Activated CD8-positive, alpha-beta memory T cell treated with anti-CD3 and anti-CD28 coated beads for 48 hours (primary cell): ENCODE measurements at places on chromosomes 6 and 20.
A peak's percentile ranks its signal among the peaks of the same experiment; 100 is the strongest.

- no peak for DNase-seq
Measured at GRCh38 chr6:134146268-134147033, 94.0 kb upstream of the SLC2A12 start.

GRCh38 chr6:158290040-158290439, 22.2 kb upstream of the TULP4 start:
- DNase-seq: no peak

- peak; percentile 60 for DNase-seq
Measured at GRCh38 chr20:36644032-36644705, 1.8 kb downstream of the SLA2 start.

- peak; percentile 3 for DNase-seq
Measured at GRCh38 chr6:46491628-46492547, 639 bp upstream of the RCAN2 start.

DNA sequence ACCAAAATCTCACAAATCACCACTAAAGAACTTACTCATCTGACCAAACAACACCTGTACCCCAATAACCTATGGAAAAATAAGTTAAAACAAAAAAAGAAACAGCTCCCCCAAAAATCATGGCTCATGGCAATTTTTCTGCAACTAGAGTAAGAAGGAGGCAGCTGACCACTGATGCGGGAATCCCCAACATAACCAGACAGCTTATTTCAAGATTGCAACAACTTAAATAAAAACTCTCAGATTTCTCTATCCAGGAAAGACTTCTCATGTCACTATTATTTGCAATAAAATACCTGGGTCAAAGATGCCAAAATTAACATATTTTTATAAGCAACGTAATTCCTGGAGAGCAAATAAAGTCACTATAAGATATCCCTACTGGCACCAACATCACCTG, 128.1 kb upstream of the LY86 start:
- DNase-seq: no peak

GRCh38 chr20:63642527-63643247, 10.5 kb downstream of the STMN3 start:
- DNase-seq: no peak

DNA sequence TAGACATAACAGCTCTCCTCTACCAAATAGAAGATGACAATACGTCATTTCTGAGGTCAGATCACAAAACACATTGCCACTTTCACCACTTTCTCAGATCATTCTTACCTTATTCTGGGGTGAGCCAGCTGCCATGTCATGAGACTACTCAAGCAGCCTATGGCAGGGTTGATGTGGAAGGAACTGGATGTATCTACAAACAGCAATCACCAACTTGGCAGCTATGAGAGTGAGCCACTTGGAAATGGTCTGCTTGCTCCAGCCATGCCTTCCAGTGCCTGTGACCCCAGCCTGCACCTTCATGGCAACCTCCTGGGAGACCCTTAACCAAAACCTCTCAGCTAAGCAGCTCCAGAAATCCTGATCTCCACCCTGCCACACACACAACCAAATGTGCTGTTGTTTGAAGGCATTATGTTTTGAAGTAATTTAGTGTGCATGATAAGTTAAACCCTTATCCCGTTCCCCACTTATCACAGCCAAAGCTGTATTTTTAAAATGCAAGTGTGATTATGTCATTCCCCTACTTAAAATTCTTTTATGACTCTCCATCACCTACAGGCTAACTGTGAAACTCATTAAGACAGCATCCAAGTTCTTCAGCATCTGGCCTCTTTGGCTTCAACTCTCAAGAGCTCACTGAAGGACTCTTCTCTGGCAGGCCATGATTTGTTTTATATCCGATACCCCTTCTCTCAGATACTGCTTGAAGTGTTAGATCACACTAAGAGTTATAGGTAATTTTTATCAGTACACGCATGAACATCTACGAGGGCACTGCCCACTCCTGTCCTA, 150.6 kb downstream of the LY86 start:
- no peak for DNase-seq

DNA sequence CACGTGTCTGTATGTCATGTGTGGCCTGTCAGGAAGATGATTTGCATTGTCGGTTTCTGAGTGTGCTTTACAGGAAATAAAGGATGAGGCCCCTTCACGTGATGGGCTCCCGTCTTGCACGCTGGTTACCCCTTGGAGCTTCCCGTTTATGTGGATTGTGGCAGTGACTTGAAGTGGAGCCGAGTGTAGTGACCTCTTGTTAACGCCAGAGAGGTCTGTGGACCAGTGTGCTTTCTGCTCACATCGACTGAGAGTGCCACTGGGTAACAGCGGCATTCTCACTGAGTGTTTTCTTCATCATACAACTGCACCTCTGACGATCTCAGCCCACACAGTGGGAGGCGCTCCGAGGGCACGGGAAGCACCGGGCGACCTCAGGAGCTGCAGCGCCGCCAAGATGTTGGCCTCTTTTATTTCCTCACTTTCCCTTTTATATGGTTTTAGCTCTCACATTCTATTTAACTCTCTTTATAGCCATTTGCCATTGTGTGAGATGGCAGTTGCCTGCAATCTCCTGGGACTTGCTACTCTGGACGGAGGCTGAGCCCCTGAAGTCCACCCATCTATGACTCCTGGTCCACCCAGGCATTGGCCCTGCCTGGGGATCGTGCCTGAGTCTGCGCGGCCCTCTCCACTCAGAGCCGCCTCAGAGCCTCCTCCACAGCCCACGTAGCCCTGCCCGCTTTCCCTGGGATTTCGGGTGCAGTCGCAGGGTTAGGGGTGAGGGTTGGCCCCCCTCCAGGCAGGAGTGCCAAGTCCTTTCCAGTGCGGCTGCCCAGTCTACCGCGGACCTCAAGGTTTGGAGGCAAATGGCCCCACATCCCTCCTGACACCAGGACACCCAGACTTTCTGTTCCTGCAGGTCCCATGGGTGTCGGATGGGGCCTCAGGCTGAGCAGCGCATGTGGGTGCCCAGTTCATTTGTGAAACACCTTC, 238.9 kb downstream of the ERMARD start:
- DNase-seq: peak; percentile 12

DNA sequence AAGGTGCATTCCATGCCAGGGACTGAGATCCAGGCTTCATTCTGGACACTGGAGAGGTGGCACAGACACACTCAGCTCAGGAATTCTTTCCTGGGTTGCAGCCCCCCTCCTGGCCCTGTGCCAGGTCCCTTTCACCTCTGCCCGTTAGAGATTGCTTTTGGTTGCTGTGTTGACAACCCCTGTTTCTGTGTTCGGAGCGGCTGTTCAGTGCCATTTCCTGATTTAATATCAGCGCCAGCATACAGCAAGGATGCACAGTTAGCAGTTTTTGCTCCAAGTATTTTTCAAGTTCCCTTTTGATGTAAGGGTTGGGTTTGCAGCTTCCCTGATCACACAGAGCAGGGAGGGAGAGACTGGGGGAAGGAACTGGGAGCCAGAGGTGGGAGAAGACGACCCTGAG, 8.5 kb upstream of the MAFB start:
- no peak for DNase-seq

DNA sequence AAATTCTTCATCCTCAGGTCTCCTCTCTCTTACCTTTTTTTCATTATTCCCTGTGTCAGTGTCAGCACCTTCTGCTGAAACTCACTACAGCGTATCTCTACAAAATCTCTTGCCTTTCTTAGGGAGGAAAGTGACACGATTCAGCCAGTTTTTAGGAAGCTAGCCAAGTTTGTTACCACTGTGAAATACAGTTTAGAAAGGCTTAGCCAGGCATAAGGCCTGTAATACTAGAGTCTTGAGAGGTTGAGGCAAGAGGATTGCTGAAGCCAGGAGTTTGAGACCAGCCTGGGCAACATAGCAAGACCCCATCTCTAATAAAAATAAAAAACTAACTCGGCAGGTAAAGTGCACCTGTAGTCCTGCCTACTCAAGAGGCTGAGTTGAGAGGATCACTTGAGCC, 16.7 kb downstream of the TAB2 start:
- DNase-seq: no peak

DNA sequence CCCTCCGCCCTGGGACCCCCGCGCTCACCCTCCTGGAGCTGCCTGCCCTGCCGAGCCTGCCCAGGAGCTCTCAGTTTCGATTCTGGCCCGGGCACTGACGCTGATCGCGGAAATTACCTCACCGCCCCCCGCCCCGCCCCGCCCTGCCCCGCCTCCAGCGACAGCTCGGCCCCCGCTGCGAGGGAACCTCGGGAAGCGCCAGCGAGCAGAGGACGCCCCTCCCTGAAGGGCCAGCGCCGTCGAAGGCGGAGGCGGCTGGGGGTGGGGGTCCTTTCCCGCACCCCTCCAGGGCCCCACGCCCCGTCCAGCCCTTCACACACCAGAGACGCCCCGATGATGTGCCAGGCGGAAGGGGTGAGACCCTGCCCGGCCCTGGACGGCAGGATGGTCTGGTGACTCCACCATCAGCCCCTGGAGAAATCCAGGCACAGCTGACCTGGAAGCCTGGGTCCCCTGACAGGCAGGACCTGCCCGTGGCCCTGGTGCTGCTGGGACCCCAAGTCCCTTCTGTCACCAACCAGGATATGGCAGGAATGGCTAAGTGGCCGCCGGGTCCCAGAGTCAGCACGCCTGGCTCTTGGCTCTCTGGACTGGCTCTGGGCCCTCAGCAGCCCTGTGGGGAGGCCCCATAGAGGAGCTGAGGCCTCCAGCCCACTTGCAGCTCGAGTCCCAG, at the start of gene HELZ2:
Gene HELZ2, minus strand, starts transcription at position 84 of the 673 bp plus-strand sequence. CDS start 1,854 bp downstream, outside the sequence.
- peak; percentile 18 for DNase-seq

DNA sequence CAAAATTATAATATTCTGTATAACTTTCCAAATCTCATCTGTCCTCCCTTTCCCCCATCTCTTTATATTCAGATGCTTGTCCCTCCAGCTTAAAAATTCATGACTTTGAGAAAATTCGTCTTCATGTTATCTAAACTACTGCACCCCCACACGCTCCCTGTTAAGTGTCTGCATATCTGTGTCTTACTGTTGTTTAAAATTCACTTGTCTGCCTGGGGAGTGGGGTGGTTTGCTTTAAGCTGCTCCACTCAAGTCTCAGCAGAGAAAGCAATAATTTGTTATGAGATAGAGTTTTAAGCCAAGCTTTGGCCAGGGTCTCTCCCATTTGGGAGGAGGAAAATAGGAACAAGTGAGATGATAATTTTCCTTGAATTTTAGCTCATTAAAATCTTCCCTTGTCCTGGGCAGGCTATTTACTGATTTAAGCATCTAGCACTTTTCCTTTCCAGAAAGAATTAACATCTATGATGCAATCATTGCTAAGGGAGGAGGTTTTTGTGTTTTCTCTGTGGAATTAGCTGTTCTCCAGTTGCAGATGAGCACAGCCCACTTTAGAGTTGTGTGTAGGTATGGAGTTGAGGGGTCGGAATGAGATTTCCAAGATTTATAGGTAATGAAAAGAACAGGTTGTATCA, 36.8 kb downstream of the MTHFD1L start:
- DNase-seq: no peak

DNA sequence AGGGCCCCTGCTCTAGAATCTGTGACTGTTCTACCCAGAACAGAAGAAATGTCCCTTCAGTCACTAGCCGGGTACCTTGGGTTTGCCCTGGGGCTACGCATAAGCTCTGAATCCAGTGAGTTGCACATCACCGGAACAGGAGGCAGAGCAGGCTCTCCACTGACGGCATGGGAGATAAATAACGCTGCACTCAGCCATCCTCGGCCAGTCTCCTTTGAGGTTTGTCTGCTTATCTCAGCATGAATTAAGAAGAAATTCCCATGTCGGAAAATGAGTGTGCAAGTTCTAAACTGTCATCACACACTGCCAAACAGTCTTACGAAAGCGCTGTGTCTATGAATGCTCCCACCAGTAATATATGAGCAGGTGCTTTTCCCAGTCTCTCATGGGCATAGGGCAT, 90.8 kb downstream of the FAM50B start:
- DNase-seq: no peak

DNA sequence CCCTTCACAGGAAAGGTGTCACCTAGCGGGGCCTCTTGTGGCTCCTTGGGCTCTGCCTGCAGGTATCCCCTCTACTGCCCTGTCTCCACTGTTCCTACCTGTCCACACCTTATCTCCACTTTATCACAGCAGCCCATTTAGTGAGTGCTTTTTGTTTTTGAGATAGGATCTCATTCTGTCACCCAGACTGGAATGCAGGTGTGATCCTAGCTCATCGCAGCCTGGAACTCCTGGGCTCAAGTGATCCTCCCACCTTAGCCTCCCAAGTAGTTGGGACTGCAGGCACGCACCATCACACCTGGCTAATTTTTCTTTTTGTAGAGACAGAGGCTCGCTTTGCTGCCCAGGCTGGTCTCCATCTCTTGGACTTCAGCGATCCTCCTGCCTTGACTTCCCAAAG, 48.0 kb downstream of the BCAS4 start:
- DNase-seq: no peak

DNA sequence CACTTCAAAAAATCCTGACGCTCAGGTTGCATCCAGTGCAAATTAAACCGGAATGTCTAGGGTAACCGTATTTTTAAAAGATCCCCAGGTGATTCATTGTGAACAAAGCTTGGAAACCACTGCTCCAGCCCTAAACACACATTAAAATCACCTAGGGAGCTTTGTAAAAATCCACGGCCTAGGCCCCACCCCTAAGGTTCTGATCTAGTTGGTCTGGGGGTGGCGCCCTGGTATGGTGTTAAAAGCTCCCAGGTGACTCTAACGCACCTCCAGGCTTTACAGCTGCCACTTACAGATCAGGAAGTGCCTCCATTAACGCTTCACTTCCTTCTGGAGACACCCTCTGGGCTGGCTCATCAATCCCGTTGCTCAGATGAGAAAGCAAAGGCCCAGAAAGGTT, 92.2 kb downstream of the GRM4 start:
- DNase-seq: no peak

DNA sequence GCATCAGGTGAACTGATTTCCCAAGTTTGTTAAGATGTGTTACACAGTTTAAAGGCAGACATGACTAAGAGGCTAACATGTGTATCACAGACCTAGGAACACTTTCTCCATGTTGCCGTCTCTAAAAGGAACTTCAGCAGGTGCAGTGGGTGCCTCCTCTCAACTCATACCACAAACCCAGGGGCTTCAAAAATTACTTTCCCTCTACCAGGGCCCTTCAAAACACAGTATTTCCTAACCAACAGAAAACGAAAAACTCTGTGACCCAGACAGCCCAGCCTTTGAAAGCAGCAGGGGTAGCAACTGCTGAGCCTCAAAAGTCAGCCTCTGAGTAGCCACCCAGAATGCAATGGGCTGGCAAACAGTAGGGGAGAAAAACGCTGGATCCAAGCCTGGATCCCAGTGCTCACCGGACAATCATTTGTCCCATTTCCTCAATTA, 28.5 kb downstream of the B4GALT5 start:
- DNase-seq: no peak

DNA sequence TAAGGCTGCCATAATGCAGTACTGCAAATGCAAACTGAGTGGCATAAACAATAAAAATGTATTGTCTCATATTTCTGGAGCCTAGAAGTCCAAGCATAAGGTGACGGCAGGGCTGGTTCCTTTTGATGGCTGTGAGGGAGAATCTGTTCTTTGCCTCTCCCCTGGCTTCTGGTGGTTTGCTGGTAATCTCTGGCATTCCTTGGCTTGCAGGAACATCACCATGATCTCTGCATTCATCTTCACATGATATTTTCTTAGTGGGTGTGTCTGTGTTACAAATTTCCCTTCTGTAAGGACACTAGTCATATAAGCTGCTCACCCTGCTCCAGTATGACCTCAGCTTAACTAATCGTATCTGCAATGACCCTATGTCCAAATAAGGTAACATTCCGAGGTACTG, 1104.2 kb upstream of the CITED2 start:
- DNase-seq: no peak

GRCh38 chr6:112027942-112028674, 25.8 kb upstream of the CCN6 start:
- DNase-seq: no peak
